Type B pancreatic cell (in vitro differentiated cells): ENCODE measurements at places on chromosomes 7 and 10. TPM values are rescaled to one million over a fixed set of nuclear protein-coding genes. Genes with fewer than 3 reads are reported as not detected.

- no peak for DNase-seq
Measured at GRCh38 chr10:132507956-132508490, 29.6 kb upstream of the INPP5A start.

HDAC9 gene
- 6.8 and 8.9 TPM in 2 replicates for total RNA-seq

SNCG gene
- total RNA-seq = 60.4 and 77.6 TPM in 2 replicates

DNA sequence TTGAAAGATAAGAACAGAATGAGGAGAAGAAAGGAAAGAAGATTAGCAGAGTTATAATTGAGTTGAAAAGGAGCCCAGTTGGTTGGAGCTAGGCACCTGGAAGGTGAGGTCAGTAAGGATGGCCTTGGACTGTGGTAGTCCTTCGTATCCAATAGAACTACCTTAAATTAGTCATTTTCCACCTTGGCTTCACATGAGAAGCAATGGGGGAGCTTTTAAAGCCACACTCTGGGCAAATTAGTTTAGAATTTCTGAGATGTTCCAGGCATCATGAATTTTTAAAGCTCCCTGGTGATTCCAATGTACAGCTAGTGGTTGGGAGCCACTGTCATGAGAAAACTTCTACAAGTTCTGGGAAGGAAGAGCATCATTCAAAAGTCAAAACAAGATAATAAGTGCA lies 27.3 kb upstream of the CYP3A5 start:
- DNase-seq = no peak

DNA sequence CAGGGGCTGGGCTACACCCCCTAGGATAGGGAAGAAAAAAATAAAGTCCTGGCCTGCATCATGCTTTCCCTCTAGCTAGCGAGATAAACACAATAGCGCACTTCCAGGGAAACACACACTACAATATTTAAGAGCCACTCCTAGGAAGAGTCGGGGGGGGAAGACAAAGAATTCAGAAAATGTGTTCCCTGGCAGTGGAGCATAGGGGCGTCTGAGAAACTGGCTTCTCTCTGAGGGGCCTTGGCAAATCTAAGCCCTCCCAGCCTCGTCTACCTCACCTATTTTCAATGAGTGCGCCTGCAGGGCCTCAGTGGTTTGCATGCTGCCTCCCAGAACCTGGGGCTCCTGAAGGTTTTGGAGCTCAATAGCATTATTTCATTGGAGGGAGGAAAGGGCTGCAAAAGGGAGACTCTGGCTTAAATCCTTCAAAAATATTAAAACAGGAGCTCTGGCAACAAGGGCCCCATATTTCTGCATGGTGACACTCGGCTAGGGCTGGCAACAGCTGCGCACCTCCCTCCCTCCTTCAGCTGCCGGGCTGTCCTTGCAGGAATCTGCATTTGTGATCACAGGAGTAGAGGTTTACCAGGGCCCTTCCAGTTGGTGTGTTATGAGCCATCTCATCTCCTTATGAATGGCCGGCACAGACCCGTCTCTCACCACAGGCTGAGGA lies 10.8 kb downstream of the ANXA11 start:
- DNase-seq = no peak

DNA sequence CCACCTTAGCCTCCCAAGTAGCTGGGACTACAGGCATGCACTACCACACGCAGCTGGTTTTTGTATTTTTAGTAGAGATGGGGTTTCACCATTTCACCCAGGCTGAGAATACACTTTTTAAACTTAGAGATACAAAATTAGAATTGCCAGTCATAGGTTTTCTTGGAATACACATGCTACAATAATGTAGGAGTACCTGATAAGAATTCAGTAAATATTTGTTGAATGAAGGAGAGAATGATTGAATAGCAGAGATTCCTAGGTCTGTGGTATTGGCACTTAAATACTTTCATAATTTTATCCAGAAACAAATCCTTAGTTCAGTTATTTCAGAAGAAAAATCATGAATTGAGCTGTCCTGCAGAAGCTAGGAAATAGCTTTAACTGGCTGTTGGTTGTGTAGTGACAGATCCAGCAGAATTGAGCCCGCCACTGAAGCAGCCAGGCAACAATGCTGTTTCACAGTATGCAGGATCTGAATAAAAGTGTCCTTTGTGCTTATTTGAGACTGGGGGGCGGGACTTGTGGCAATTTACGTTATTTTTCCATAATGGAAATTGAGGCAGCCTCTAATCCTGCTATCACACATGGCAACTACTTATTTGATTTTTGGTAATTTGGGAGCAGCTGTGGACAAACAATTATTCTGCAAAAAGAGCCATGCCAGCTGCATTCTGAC lies 31.5 kb downstream of the NRF1 start:
- DNase-seq = no peak

NAT16 gene
- not detected in 2 replicates for total RNA-seq

DDX56 gene
- 86.5 and 100 TPM in 2 replicates for total RNA-seq

IFIT1 gene
- 4.4 and 6.0 TPM in 2 replicates for total RNA-seq

DNA sequence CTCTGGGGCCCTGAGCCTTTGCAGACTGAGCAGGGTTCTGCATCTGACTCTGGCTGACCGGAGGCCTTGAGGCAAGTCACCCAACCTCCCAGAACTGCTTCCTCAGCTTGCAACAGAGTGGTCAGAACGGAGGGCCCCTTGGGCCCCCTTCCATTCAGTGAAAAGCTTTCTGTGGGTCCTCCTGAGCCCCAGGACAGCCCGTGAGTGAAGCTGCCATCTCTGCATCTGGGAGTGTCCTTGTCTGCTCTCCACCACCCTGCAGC lies 224.7 kb downstream of the DNAJB6 start:
- no peak for DNase-seq

- DNase-seq = no peak
Measured at GRCh38 chr7:73892003-73892999, 31.3 kb downstream of the TMEM270 start.

STOX1 gene
- 2.8 and 4.0 TPM in 2 replicates for total RNA-seq

- DNase-seq = no peak
Measured at GRCh38 chr10:73379064-73379748, 20.5 kb upstream of the CFAP70 start.

- DNase-seq = no peak
Measured at GRCh38 chr7:99120501-99120900, 23.4 kb downstream of the SMURF1 start.

DNA sequence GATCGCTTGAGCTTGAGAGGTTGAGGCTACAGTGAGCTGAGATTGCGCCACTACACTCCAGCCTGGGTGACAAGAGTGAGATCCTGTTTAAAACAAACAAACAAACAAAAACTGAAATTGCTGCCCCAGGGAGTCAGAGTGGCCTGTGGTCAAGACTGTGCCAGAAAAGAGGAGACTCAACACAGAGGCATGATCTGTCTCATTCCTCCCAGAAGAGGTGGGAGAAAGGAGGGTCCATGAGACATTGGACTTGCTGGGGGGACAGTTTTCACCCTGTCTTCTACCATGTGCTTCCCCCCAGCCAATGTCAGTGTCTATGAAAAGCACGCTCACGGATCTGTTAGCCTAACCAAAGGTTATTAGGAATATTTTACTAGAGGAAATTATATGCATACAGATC lies 3.2 kb downstream of the ZNF853 start:
- DNase-seq = no peak

SCRN1 gene
- 62.7 and 79.6 TPM in 2 replicates for total RNA-seq

GRCh38 chr10:132652936-132653590 lies 115.5 kb downstream of the INPP5A start:
- no peak for DNase-seq
